ENCODE measurements at places on chromosomes 5 and 9.

GRCh38 chr5:130715541-130715940 is 449.5 kb downstream of the HINT1 start:
- DNase-seq = no peak

DNA sequence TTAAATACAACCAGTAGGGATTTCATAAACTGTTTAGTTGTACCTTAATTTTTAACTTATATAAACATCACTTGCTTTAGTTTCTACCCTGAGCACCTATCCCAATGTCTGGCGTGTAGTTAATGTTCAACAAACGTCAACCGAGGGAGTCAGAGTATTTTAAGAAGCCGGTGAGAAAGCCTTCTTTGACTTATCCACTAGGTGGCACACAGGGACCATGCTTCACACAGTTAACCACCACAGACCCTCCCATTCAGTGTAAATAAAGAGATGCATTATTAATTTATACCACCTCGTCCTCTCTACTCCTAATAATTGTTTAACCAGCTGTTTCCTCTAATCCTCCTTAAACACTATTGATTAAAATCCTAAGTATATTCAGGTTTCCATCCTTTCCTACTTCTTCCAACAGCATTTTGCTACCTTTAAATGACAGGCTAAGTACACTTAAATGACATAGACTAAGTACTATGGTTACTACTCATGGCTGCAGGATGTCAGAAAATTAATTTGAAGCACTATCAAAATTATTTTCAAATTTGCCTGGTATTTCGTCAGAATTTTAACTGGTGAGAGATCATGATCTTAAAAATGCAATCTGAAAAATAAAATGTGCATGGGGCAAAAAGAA is 2.3 kb downstream of the HAPLN1 start:
- DNase-seq = peak; percentile 54

GRCh38 chr5:99334936-99335335 is 406.1 kb upstream of the CHD1 start:
- no peak for DNase-seq

GRCh38 chr5:53350368-53350767 is 130.1 kb upstream of the FST start:
- DNase-seq = no peak

DNA sequence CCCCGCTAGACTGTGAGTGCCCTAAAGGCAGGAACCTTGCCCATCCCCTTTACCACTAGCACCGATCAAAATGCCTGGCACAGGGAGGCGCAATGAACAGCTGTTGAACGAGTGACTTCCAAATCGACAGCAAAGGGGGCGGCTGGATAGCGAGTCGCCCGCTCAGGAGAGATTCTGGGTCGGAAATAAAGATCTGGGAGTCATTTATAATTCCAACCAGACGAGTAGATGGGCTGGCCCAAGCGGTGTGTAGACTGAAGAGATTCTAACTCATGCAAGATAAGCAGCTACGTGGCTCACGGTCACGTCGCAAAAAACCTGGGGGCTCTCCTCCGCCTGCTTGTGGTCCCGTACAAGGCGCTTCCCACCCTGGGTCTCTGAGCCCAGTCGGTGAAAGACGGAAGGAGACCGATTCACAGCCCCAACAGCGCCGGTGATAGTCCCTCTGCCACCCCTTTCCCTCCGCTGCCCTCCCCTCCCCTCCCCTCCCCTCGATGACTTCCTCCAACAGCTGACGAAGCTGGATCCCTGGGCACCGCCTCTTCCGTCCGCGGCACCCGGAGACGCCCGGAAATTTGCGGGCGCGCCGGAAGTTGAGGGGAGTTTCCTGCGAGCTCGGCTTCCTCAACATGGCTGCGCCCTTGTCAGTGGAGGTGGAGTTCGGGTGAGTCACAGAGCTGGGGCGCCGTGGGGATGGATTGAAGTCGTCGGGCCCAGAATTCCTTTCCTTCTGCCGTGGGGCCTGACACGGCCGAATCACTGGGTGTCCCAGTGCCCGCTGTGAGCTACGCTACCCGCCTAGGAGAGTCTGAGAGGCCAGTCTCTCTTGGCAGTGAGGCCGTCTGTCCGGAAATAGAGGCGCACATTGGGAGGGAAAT is at the start of gene URM1:
Gene URM1 (plus strand): TSS at position 623 of the 878 bp plus-strand sequence. CDS start 7 bp downstream, at position 630.
- peak; percentile 98 for DNase-seq

DNA sequence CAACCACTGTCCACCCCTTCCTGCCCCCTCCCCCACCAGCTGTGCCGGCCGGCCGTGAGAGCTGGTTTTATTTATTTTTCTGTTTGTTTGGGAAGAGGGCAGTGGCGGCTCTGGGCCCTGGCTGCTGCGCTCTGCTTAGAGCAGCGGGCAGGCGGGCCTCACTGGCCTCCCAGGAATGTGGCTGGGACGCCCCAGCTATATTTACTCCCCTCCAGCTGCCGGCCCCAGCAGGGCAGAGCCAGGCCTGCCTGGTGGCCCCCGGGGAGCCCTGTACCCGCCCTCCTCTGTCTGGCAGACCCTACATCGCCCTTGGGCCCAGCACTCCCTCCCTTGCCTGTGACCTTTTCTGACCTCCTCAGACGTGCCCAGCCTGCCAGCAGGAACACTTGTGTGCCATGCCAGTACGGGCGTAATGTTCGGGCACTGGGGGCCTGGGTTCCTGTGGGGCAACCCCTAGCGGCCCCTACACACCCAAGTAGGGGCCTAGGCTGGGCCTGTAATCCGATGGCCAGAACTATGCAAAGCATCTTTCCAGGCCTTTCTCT is 7.7 kb downstream of the CXXC5 start:
- DNase-seq = peak; percentile 70

Data from EL (cell line).